Suppressor macrophage (primary cell): ENCODE measurements at places on chromosomes 2 and 18.

GRCh38 chr18:29311580-29311979 lies 1134.7 kb upstream of the CDH2 start:
- no peak for DNase-seq

DNA sequence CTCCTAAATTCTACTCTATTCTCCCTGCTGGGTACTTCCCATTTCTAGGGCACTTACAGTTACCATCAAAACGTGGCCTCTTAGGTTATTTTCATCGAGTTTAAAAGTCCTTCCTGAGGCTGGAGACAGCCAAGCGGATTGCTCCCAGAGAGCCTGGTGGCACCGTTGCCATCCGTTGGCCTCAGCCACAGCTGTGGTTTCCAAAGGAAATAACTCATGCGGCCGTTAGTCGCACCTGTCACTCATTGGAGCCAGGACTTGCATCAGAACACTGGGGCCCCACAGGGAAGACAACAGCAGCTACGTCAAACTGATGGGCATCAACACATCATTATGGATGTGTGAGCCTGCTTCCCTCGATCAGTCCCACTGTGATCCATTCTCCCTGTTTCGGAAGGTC lies 453.4 kb downstream of the BCL11A start:
- DNase-seq: no peak

GRCh38 chr2:201532686-201533304 lies 81.3 kb downstream of the STRADB start:
- DNase-seq: no peak

DNA sequence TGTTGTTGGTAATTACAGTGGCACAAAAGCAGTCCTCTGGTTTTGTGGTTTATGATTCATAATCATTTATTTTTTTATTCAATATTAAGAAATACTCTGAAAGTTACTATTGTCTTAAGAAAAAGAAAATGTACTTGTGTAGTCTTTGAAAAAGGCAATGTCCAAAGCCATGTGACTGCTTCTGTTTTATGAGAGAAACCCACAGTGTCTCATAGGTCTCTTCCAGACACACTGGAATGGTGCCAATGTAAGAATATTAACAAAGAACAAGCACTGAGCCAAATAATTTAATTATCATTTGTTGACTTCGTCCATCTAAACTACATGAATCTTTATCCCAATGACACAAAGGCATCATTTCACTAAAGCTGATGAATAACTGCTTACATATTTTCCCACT lies 62.5 kb downstream of the RPRM start:
- no peak for DNase-seq

DNA sequence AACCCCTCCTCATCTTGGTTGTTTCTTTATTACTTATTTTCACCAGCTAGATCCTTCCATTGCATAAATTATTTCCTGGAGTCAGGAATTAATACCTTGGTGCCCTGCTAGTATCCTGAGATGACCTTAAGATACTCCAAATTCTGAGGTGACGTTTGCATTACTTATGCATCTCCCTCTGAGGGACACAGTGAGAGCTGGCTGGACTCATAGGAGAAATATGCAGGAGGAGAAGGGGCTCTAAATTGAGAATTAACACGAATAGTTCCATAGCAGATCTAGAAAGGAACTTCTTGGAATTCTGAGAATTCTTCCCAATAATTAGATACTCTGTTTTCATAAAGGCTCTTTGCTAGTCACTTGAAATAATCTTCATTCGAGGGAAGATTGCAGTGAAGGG lies 310.6 kb upstream of the ZEB2 start:
- DNase-seq: no peak

GRCh38 chr18:42328931-42329330 lies 373.9 kb downstream of the PIK3C3 start:
- no peak for DNase-seq

GRCh38 chr2:139411236-139411635 lies 631.0 kb upstream of the NXPH2 start:
- no peak for DNase-seq

DNA sequence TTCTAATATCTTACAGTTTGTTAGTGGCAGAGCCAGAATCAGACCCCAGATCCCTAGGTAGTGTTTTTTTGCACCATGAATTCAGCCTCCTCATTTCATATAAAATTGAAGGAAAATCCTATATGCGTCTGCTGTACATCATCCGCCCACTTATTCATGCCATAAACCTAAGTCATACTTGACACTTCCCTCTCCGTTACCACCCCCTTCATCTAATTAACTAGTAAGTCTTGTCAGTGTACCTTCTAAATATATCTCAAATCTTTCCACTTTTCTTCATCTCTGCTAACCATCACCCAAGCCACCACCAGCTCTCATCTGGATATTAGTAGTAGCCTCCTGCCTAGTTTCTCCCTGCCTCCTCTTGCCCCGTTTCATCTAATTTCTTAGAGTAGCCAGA lies 248.7 kb upstream of the SIX3 start:
- no peak for DNase-seq

- no peak for DNase-seq
Observed at GRCh38 chr2:146632707-146633106, 1212.1 kb upstream of the ACVR2A start.

- no peak for DNase-seq
Observed at GRCh38 chr2:237259201-237259600, 154.8 kb downstream of the COL6A3 start.

- DNase-seq: no peak
Observed at GRCh38 chr18:8276406-8276805, 332.8 kb upstream of the RAB12 start.

GRCh38 chr2:47028846-47029560 lies 113.4 kb upstream of the MCFD2 start:
- no peak for DNase-seq

DNA sequence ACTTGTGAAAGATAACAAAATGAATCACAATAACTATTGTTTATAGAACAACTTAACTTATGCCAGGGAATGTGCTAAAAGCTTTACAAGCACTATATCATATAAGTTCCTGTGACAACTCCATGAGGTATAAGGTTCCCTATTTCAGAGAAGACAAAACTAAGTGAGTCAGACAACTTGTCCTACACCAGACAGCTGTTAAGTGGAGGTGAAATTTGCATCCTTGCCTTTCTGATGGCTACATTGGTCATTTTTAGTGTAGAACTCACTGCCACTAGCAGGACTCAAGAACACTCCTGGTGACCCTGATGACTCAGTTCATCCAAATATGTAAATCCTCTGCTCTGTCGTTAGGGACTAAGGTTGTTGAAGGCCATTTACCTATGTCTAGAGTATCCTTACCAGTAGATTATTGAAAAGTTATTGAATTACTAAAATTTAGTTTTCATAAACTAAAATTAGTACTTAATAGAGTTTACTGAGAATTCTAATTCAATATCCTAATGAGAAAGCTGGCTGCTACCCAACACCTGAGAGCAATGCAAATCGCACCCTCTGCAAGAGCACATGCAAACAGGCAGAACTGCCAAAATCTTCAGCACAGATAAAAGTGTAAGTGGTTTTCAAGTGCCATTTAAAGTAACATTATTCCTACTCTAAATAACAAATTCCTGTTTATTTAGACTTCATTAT lies 636.2 kb downstream of the NRXN1 start:
- no peak for DNase-seq

GRCh38 chr2:29509397-29509796 lies 394.2 kb downstream of the CLIP4 start:
- DNase-seq: no peak

DNA sequence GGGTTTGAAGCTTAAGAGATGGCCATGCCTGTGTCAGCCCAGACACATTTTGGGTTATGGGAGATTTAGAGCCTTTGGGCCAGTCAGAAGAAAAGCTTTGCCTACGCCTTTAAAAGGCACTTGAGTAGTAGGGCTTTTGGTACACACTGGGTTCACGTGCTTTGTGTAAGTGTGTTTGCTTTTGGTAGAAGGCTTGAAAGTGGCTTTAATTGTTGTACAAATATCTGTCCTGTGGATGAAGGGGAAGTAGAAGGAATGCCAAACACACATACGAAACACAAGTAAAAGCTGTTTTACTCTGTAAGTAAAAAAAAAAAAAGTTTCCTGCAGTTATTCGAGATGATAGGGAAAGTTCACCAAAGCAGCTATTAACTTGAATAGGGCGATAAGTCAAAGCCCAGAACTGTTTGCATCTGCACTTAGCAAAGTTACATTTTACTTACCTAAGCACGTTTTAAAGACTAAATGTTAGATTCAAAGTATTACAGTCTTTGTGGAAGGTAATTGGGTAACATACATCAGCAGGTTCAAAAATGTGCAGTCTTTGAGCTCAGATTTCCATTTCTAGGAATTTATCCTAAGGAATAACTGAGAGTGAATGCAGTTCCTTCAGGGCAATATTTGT lies 75.4 kb downstream of the STK25 start:
- no peak for DNase-seq

DNA sequence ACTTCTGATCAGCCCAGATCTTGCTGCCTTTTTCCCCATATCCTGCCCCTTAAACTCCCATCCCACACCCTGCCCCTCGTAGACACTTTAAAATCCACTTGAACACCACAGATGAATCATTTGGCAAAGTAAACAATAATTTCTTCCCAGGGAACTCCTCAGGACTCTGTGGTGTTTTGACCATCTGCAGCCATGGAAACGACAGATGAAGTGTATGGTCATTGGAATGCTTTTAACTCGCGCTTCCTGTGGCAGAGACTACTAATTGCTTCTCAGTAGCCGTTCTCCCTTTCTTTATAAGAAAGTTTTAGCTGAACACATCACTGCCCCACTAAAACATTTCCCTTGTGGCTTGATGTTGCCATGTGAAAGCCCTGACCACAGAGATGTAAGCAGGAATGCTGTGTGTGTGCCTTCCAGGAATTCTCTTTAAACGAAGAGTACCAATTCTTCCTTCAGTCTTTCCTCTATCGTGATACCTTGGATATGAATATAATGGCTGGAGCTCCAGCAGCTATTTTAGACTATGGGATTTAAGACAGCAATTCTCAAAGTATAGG lies 92.7 kb upstream of the PARD3B start:
- DNase-seq: no peak

DNA sequence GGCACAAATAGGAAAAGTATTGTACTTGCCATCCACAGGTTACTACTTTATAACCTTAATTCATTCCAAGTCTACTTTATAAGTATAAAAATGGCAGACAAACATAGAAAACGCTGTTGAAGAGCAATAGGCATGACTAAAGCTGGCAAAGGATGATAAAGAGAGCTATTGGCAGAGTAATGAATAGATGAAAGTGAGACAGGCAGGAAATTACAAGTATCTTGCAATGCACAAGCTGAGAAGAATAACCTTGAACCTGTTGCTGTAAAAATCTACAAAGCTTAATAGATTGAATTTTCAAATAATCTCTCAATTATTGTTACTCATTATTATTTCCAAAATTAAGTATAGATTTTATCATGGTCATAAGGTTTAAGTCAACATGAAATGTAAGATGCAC lies 8.8 kb downstream of the PELI1 start:
- no peak for DNase-seq

DNA sequence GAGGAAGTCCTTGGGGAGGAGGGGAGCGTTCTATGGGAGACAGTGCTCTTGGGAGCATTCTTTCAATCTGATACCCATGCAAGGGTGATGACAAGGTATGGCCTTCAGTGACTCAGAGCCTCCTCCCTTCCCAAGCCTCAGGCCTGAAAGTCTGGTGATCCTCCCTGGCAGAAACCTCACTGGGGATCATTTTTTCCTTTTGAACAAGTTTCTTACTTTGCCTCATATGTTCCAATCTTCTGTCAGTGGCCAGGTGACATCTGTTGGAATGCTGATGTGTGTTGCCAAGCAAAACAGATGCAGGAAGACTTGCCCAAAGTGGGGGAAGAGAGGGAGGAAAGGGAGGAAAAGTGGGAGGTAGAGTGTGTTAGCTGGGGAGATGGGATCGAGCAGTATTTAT lies 224.8 kb downstream of the NEDD4L start:
- peak; percentile 7 for DNase-seq

- DNase-seq: no peak
Observed at GRCh38 chr2:189465076-189465475, 23.8 kb downstream of the WDR75 start.

DNA sequence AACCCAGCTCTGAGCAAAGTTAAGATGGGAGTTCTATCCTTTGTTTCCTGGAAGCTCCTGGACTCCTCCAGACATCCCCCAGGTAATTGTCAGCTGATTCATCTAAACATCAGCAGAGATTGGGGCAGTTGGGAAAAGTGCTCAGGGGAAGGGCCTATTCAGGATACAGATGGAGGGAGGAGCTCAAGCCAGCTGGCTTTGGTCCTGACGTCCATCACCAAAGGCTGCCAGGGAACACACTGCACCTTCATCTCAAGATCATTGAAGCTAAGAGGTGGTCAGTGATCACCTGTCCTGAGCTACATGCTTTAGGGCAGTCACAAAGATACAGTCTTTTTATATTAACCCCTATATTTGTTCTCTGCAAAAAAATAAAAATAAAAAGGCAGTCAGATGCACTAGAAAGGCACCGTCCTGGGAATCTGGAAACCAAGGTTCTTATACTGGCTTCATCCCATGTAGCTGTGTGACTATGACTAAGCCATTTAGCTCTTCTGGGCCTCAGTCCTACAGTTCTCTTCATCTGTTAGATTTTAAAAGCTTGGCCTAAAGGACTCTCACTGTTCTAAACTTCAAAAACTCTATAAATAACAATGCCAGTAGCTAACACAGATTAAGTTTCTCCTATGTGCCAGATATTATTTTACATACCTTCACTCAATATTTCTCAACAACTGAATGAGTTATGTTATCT lies 446.5 kb downstream of the BCL11A start:
- no peak for DNase-seq

DNA sequence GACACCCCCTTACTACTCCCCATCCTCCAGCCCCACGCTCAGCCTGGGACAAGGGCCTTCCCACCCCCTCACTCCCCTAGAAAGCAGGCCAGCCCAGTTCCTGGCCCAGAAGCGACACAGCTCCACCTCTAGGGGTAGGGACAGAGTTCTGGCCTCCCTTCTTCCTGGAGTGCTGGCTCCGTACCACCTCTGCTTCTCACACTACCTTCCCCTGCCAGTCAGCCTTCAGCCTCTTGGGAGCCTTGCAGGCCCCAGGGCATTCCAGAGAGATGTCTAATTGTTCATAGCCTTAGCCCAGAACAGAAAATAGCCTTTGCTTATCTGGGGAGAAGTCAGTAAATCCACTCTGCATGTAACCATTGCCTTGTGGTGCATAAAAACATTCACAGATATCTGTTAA lies 13.1 kb upstream of the CATIP start:
- DNase-seq: no peak

DNA sequence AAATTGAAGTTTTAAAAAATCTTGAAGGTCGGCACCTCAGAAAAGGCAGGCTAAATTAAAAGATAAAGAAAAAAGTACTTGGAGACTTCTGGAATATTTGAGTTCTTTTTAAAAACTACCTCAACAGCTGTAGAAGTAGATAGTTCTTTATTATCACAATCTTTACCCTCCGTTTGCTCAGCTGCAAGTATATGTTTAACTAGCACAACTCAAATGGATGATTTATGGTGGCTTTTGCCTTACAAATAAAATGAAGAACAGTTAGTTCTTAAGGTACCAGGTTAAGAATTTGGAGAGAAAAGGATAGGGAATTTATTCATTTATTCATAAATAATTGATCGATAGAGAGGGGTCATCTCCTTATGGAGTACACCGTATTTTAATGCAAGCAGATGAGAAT lies 237.6 kb upstream of the FOSL2 start:
- no peak for DNase-seq
